ENCODE measurements at places on chromosomes 7 and 10.

- DNase-seq: no peak
Observed at GRCh38 chr10:102241032-102241443, 274 bp downstream of the PITX3 start.

DNA sequence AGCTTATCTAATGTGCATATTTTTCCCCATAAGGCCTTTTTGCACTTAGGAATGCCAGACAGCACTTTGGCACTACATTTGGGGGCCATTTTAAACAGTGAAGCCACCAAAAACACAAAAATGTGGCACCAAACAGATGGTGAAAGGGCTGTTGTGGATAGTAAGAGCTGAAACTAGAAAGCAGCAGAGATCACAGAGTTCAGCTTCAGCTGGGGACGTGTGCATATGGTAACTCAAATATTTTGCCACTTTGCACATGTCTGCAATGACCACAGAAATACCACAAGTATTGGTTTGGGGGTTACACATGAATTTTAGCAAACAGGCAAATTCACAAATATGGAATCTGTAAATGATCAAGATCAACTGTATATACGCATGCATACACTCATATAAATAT is 72.8 kb downstream of the PODXL start:
- DNase-seq: no peak

DNA sequence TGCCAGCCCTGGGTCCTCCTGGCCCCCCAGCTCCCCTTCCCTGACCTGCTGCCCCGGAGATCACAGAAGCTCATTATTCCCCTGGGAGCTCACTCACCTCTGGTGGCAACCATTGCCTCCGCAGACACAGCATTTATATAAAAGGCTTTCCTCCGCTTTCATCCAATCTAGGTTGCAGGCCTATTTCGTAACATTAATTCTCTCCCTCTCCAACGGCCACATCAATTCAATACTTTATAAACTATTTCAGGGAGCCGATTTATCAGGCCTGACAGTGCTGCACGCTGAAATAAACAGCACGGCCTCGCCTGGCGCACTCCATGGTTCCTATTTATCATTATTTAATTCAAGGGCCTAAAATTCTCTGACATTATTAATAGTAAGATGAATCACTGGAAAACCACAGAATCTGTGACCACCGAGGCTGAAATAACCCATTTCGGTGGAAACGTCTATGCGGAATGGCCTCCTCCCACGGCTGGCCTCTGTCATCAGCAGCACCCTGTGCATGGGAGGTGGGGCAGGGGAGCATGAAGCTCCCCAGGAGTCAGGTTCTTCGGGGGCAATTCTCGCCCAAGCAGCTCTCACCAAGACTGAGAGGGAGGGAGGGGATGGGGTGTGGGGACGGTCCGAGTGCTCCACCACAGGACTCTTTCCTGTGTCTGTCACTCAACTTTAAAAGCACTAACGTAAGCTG is 249.3 kb upstream of the PFKP start:
- DNase-seq: no peak

DNA sequence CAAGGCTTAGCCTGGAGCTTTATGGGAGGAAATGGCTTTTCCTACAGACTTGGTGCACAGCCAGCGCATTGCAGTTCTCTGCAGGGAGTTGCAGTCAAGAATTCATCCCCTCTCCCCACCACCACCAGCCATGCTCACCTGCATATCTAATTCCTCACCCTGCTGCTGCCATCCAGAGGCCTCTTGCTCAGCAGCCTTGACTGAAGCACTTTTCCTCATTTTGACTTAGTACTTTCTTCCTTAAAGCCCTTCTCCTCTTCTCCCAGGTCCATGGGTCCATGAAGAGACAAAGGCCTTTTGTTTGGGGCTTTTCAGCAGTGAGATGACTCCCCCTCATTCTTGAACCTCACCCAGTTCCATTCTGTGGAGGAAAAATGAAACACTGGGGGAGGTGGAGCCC is 39.7 kb upstream of the GPR141 start:
- DNase-seq: no peak

- no peak for DNase-seq
Observed at GRCh38 chr7:139566736-139567646, 43.5 kb downstream of the CLEC2L start.

DNA sequence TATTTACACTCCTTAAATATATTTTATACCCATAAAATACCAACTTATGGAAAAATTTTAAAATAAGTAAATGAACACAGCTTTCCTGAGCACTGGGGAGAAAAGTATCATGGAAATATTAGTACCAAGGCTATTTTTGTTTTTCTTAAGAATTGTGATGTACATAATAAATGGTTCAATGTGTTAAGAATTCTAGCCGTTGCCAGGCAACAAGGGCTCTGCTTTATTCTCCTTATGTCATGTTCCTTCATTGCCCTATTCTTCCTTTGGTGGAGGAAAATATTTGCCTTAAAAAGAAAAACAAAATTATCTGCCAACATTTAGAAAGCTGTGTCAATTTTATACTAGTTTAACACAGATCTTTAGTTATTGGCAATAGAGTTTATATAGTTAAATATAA is 2.6 kb upstream of the ZPBP start:
- no peak for DNase-seq

- DNase-seq: no peak
Observed at GRCh38 chr10:121654021-121654545, 55.8 kb upstream of the FGFR2 start.

GRCh38 chr7:69110450-69111050 is 487.7 kb upstream of the AUTS2 start:
- no peak for DNase-seq

- DNase-seq: no peak
Observed at GRCh38 chr7:158399762-158400161, 187.9 kb downstream of the PTPRN2 start.

DNA sequence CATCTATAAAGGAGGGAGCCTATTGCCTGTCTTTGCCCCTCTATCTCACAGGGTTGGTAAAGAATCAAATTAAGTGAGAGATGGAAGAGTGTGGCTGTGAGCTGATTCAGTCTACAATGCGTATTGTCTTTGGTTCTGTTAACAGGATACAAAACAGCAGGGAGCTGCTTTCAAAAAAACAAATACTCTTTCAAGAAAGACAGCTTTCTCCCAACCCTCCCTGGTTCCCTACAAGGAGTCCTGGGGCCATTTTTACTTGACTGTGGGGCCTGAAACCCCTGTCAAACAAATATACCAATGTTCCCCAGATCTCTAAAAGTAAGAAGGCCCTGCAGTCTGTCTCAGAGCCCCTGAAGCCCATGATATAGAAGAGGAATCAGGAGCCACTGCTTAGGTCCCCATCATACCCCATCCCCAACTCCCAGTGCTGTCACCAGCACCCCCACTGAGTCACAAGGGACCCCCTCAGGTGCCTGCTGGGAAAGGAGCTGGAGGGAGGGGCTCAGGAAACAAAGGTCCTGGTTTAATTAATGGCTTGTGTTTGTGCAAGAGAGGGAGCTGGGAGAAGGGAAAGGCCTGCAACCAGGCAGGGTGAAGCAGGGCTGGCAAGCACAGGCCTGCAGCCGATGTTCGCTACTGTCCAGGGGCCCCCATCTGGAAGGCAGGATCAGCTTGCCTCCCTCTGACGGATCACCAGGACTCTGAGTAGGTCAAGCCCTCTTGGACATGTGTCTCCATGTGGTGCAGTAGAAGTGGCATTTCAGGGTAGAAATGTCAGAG is 182.0 kb upstream of the GHITM start:
- no peak for DNase-seq

DNA sequence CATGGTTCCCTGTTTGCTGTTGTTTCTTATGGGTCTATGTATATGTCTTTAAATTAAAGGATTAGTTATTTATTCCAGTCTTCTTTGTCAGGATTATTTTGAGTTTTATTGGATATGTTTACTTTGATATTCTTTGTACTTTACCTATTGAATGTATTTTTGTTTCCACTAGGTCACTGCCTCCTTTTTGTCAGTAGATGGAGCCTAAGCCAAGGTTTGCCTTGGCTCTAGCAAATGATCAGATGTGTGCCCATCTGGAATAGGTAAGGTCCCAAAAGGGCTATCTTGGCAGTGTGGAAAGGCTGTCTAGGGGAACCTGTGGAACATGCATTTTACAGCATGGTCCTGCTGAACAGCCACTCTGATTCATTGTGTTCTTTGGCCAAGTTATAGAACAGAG is 337.3 kb upstream of the GHITM start:
- no peak for DNase-seq

GRCh38 chr7:375321-375831 is 85.4 kb downstream of the FOXL3 start:
- DNase-seq: no peak

DNA sequence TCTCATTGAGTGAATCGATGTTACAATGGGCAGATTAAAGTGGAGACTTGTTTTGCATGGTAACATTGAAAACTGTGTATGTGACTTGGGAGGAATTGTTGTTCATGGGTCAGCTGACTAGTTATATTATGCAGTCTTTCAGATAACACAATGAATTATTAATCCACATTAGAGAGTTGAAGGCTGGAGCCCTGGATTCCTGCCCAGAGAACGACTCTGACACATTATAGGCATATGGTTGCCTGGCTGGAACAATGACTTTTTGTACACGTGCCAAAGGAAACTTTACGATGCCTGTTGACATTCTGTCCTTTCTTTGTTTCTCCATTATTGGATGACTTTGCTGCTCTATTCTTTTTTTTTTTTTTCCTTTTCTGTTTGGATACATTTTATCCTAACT is 52.3 kb upstream of the TMEM229A start:
- no peak for DNase-seq

- peak; percentile 36 for DNase-seq
Observed at GRCh38 chr7:4775848-4776623, 613 bp downstream of the AP5Z1 start.

DNA sequence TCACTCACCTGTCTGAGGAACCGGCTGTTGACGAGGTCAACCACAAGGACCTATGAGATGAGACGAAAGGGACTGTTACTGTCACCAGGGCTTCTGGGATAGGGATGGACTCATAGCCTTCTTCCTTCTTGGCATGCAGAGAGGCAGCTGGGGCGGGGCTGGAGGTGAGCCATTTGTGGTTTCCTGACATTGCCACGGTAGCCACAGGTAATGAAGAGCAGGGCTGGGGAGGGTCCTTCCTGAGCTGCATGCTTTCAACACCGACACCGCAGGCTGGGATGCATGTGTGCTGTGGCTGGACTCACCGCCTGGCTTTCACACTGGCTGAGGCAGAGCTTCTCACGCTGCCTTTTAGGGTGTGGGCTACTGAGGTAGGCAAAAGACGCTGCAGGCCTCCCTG is 46.4 kb upstream of the MKRN1 start:
- no peak for DNase-seq

- no peak for DNase-seq
Observed at GRCh38 chr10:124182088-124182541, 88.7 kb upstream of the CHST15 start.

GRCh38 chr7:158246272-158246959 is 341.2 kb downstream of the PTPRN2 start:
- DNase-seq: no peak

GRCh38 chr7:106773721-106774120 is 91.4 kb upstream of the PIK3CG start:
- DNase-seq: no peak

DNA sequence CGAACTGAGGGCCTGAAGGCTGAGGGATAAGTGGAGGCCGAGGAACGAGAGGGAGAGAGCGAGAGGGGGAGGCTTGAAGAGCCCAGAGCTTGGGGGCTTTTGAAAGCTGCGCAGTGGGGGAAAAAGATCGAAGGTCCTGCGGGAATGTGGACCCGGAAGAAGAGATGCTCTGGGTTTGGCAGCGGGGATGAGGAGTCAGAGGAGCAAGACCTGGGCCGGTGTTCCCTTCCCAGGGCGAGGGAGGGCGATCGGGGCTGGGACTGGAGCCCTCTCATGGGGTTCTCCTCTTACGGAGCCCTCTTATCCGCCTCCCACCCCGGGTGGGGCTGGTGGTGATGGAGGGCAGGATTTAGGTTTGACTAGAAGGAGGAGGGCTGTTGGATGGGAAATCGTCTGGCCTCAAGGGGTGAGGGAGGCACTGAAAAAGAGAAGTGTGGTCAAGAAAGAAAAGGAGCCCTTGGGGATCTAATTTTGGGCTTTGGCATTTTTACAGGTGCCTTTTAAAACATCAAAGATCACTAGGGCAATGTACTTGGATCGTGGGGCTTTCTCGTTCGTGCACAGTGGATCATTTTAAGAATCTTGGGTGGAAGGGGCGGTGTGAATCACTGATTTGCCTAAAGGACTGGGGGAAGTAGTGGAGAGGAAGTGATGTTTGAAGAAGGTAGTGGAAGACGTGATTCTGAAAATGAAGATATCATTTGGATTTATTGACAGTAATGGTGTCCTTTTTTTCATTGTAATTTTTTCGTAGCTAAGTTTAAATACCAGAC is 637 bp downstream of the SAMD8 start:
- peak; percentile 17 for DNase-seq

DNA sequence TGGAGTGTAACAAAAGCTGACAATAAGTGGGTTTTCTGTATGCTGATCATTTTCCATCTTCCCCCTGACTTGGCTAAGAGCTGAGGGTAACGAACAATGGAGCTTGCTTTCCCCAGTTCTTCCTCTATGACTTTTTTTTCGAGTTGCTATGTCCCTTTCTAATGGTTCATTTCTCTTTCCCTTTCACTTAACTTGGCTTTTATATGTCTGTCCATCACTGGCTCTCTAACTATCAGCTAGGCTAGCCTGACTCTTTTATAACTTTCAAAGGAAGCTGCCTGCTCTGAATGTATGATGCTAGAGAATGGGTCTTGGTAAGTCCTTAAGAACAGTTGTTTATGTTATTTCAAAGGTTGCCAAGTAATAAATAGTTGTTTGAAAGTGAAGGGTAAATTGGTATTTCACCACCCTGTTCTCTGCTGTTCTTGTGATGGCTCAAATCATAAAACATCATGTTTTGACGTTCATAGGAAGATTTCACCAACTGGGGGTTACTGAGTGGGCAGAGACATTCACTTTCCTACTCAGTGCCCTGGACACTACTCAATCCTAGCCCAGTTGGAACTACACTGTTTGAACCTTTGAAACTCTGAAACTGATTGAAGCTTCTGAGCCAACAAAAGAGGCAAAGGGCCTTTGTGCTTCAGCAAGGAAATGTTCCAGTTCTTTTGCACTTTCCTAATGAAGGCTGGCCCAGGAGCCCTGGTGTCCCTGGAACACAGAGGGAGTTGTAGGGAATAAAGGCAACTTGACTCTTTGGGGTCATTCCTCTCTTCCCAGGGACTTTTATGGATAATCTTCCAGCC is 85.4 kb upstream of the PHYHIPL start:
- no peak for DNase-seq

GRCh38 chr10:49567810-49568209 is 28.9 kb upstream of the ERCC6 start:
- DNase-seq: no peak

Measured in effector memory CD4-positive, alpha-beta T cell (primary cell).